ENCODE measurements at places on chromosomes 2 and 18.
A peak's percentile ranks its signal among the peaks of the same experiment; 100 is the strongest.

DNA sequence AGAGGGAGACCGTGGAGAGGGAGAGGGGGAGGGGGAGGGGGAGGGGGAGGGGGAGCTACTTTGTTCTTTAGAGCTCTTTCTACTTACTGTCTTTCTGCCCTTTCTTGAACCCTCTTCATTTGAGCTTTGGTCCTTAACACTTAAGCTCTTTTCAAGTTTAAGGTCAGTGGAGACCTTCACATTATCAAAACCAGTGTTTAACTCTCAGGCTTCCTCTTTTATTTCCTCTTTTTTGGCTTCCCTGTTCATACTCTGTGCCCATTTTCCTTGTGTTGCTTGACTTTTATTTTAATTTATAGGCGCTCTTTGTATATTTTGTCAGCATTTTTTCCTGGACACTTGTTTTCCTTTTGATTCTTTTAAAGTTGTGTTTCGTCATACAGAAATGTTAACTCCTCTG is 37.1 kb downstream of the ACSL3 start:
- DNase-seq, result no peak

GRCh38 chr2:112084689-112085374 is 29.8 kb downstream of the TMEM87B start:
- DNase-seq, result no peak

DNA sequence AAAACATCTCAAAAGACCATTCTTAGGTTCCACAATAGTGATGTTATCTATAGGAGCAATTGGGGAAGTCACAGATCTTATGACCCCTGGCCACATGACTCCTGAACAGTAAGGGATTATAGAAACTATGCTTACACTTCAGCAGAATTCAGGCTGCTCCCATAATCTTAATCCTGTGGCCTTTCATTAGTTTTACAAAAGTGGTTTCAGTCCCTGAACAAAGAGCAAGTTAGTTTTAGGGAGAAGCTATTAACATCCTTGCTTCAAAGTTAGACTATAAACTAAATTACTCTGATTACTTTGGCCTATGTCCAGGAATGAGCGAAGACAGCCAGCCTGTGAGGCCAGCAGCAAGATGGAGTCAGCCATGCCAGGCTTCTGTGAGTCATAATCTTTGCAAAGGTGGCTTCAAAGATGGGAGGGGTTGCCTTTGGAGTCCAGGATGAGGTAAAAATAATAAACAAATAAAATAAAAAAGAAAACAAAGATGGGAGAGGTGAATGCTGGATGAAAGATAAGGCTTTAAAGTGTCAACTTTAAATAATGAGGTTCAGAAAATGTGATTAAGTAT is 168.7 kb upstream of the NDUFV2 start:
- no peak for DNase-seq

GRCh38 chr2:197516393-197516761 is 511 bp downstream of the MOB4 start:
- DNase-seq, result no peak

DNA sequence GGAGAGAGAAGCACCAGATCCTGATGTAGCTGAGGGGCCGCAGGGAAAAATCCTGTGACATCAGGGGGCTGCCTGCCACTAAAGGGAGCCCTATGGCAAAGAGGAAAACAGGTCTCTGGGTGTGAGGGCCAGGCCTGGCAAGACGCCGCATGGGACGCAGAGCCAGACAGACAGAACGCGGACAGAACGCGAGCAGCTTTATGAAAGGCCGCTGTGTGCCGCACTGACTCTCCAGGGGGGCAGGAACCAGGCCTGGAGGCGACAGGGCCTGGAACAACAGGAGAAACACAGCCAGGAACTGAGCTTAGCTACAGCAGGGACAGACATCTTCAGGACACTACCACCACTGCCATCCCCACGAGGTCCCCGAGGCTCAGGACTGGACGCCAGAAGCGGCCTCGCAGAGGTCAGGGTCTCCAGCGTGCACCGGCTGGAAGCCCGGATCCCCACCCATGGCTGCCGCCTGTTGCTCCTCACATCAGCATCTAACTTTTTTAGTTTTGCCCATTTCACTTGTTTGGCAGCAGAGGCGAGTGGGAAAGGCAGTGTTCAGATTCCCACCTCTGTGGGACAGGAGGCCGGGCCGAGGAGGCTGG is 131.6 kb downstream of the VAPA start:
- DNase-seq, result no peak

- no peak for DNase-seq
These were observed 178.7 kb downstream of the FMNL2 start for GRCh38 chr2:152513681-152514080.

DNA sequence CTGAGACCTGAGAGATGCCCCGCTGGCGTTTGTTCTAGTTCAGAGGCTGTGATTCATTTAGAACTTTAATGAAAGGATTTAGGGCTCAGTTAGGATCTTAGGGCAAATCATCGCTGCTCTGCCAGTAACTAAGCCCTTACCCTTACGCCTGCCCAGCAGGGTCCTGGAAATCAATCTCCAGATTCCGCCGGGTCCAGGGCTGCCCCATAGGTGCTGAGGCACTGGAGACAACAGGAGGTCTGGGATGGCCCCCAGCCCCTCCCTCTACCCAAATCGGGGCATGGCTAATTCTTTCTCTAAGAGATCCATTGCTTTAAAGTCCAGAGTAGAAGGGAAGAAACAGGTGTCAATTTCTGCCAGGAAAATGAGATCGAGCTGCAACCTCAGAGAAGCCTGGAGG is 83.1 kb downstream of the SDC1 start:
- DNase-seq, result no peak

DNA sequence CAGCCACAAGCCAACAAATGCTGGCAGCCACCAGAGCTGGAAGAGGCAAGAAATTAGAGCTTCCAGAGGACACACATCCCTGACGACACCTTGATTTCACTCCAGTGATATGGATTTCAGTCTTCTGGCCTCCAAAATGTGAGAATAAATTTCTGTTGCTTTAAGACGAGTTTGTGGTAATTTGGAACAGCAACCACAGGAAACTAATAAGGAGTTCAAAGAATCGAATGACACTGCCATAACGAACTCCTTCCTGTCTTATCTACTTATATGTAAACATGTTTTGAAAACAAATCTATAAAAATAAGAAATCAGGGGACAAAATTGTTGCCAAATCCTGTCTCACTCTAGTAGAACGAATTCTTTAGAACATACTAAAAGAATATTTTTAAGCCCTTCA is 75.8 kb downstream of the GRB14 start:
- peak; percentile 28 for DNase-seq

DNA sequence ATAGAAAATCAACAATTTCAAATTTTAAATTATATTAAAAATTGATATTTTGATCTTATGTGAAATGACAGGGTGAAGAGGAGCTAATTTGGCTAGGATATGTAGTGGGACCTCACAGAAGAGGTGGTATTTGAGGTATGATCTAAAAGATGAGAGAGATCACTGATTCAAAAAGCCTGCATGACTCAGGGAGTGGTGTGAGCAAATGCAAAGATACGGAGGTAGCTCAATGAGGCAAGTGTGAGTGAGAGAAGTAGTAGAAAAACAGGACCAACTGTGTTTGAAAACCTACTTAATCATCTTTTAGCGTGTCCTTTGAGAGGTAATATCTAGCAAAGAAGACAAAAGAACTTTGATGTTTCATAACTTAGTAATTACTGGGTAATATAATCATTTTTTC is 557.5 kb downstream of the DSC3 start:
- DNase-seq, result no peak

- DNase-seq, result no peak
These were observed 871.5 kb downstream of the RNF144A start for GRCh38 chr2:7788736-7789135.

- DNase-seq, result no peak
These were observed 7.8 kb downstream of the SPEG start for GRCh38 chr2:219442256-219443015.

DNA sequence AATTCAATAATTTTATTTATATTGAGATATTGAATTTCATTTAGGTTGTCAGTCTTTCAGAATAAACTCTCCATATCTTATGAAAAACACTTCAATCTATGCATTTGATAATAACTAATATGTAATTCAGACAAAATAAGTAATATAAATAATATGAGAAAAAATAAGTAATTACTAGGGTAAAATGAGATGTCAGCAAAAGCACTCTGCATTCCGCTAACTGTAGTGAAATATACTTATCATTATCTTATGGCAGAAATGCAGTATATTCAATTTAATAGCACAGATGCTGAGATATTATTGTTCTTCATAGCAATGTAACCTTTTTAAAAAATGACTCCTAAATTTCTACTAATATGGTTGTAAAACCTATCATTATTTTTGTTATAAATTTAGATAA is 606.2 kb upstream of the VRK2 start:
- no peak for DNase-seq

GRCh38 chr2:234479465-234479864 is 17.4 kb downstream of the ARL4C start:
- no peak for DNase-seq

DNA sequence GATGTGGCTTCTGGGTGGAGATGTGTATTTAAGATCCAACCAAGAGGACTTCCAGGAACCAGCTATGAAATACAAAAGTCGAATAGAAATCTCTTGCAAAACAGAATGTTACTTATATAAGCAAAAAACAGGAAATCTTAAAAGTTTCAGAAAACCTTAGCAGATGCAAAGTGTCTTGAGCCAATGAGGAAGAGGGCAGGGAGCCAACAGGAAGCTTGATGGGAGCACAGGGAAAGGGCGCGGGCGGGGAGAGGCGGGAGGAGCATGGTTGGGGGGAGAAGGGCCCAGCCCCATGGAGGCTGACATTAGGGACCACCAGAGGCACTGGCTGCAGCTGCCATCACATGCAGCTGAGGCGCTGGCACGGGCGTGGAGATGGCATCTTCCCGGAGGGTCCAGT is 203.3 kb downstream of the SNTG2 start:
- DNase-seq, result no peak

GRCh38 chr2:241659150-241659739 is 21.8 kb downstream of the ATG4B start:
- DNase-seq, result peak; percentile 27

DNA sequence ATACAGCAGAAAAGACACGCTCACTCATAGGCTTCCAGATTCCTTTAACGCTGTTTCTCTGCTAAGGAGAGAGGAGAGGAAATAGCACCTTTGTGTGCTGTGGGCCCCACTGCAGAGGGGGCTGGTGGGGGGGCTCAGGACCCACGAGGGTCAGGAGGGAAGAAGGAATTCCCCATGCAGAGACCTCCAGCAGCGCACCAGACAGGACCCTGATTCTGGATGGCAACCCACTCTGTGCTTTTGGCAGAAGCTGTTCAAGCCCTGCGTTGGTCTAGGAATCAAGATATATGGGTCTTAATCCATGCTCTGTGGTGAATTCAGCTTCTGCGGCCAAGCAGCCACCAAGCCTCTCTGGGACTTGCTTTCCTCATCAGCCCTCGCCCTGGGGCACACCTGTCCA is 31.0 kb downstream of the MYCN start:
- no peak for DNase-seq

- no peak for DNase-seq
These were observed 524.1 kb upstream of the CNTNAP5 start for GRCh38 chr2:123500988-123501387.

GRCh38 chr2:113857464-113857863 is 32.4 kb upstream of the ACTR3 start:
- no peak for DNase-seq

All from T-helper 1 cell (primary cell).